PC-9 (cell line): ENCODE measurements at places on chromosomes 4 and X. TPM values are rescaled to one million over a fixed set of nuclear protein-coding genes. Genes with fewer than 3 reads are reported as not detected.

ZCCHC12 gene
- total RNA-seq, result not detected in 2 replicates

PAGE5 gene
- total RNA-seq, result not detected in 2 replicates

GABRE gene
- total RNA-seq, result 22.1 and 24.5 TPM in 2 replicates

PNMA6F gene
- total RNA-seq, result not detected in 2 replicates

MAB21L2 gene
- total RNA-seq, result not detected in 2 replicates

TSPAN7 gene
- total RNA-seq, result not detected in 2 replicates

F8A3 gene
- total RNA-seq, result 19.0 and 28.3 TPM in 2 replicates

SCD5 gene
- 34.3 and 41.1 TPM in 2 replicates for total RNA-seq

DNA sequence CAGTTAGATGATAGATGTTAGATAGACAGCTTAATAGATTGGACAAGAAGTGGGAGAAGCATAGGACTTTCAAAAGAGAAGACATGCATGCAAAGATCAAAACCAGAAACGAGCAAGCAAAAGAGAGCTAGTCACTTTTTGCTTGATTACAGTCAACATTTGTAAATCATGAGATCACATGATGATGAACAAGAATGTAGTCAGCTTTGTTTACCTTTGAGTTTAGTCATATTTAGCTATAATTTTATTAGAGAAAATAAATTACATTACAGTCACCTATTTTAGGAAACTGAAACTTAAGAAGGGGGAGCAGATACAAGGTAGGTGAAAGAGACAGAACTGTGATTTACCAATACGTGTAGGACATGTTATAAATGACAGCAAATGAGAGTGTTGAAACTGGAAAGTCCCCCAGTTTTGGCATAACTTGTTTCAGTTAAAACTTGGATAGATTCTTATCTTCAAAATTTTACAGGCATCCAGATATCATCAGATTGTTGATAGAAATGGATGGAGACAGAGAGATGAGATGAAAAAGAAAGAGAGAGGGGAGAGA lies 1083.1 kb upstream of the PCDH10 start:
- DNase-seq, result no peak

- DNase-seq, result no peak
Measured at GRCh38 chr4:2827874-2828751, 15.5 kb upstream of the ADD1 start.

DNA sequence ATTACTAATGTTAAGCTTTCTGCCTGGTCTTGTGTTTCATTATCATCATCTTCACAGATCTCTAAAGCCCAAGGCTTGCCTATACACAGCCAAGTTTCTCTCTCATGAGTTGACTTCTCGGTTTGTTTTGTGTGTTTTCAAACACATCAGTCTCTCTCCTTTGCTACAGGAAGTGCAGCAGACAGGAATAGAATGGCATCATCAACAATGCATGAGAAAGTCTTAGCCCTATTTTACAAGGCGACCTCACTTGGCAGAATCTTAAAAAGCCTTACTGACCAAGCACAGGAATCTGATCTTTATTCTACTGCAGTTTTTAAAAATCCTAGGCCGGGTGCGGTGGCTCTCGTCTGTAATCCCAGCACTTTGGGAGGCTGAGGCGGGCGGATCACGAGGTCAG lies 36.8 kb downstream of the CC2D2A start:
- DNase-seq, result no peak

GRCh38 chr4:101020956-101021355 lies 326.4 kb downstream of the PPP3CA start:
- DNase-seq, result no peak

DNA sequence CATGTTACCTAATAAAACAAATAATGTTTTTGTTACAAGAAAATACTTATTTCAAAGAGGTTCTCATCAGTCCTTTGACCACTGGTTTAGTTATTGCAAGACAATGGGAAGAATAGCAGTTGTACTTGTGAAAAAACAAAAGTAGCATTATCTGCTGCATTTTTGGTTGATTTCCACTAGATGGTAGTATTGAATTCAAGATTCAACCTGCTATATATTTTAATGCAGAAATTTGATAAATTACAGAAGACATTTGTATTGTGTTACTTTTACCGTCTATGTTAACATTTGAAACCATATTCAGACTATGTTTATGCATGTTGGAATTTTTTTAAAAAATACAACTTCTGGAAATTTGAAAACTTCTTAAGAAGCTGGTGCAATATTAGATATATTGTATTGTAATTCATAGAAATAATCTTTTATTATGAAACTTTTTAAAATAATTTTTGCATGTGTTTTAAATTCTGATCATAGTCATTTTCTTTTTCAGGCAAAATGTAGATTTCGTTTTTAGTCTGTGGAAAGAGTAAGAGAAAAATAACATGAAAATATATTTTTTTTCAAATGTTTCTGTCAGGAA lies 56.4 kb downstream of the SPCS3 start:
- no peak for DNase-seq

GRCh38 chrX:114584375-114584943 lies 573 bp downstream of the HTR2C start:
- DNase-seq, result no peak

- DNase-seq, result no peak
Measured at GRCh38 chr4:136121426-136121825, 1410.9 kb downstream of the PCDH18 start.

DNA sequence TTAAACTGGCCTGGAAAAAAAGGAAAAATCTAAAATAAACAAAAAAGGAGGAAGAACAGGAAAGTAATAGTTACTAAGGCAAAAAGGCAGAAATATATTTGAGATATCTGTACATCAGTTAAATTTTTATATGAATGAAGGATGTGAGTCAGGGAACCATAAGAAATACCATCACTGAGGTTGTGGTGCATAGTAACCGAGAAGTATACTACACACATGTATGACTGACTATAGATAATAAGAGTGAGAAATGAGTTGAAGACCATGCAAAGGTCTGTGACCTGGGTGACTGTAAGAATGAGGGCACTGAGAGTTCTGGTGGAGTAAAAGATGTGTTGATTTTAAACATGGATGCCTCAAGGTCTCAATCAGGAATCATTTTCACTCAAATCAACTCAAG lies 220.6 kb upstream of the FAM241A start:
- DNase-seq, result no peak

DNA sequence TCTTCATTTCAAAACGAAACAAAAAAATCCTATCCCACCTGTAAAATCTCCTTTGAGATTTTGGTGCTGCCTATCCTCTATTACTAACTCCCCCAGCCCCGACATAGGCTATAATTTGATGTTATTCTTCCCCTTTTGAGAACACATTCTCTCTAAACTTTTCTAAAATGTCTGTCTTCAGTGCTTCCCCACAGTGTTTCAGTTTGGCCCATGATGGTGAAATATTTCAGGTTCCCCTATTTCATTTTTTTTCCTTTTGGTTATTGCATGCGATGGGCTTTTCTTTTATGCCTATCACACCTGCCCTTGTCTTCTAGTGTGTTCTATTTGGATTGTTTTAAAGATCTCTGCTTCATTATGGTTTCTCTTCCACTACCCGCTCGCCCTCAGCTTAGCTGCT lies 14.7 kb downstream of the BCORL1 start:
- no peak for DNase-seq

DNA sequence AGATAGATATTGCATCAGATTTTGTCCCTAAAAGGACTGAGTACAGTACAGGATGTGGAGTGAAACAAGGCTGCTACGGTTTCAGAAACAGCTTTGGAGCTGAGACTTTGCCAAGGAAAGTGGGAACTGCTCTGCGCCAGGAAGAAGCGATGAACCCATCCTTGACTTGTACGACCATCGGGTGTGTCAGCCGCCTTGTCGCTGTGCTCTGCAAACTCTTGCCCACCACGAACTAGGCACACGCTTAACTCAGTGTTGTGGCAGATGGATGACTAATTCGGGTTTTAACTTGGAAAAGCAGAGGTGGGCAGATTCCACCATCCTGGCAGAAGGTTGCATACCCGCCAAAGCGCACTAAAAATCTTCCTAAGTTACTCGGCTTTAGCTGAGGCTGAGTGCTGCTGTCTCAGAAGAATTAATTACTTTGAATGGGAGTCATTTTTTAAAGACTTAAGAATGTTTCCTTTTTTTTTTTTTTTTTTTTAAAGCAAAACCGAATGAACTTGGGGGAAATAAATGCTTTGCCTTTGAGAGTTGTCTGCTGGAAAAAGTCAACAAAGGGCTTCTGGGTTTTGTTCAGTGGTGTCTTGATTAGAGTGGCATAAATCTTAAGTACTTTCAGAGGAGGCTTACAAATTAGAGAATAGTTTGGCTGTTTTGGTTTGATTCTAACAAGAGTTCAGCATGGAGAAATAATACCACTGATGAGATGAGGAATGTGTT lies 69.5 kb downstream of the SHROOM2 start:
- DNase-seq, result no peak

DNA sequence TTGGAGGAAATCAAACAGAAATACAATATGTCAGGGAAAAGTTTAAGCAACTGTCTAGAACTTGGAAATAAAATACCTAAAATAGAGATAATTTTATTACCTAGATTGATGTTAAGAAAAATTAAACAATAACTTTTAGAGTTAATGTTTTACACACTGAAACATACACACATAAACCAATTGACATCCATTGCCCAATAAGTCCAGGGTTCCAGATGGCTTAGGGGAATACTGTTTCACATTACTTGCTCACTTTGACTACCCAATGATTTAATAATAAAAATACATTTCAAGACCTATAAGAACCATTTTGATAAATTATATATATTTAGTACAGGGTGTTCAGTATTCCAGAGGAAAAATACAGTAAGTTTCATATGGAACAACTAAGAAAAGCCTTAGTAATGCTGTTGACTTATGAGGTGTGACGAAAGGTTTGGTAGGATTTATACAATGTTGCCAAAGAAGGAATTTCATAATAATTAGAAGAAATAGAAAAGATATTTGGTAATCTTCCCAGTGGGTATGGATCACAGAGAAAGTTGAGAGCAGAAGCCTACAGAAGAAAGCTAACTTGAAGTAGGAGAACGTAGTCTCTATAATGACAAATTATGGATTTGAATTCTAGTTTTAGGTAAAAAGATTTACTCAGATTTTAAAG lies 23.0 kb upstream of the UGT2B4 start:
- no peak for DNase-seq

DNA sequence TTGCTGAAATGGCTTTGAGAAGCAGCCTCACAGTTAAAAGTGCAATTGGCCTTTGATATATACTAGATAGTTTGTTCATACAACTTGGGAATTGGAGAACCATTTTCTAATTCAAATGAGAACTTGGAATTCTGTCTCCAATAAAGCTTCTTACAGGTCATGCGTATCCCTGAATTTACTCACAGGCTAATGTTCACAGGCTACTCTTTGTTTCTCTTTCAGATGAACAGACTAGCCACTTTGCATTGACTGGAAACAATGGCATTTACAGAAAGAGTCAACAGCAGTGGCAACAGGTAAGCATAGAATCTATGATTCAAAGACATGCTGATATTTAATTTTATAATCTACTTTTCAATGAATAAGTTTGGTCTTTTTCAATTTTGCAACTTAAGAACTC lies 13.5 kb downstream of the AFF1 start:
- DNase-seq, result no peak

GRCh38 chrX:68684291-68684918 lies 36.9 kb downstream of the STARD8 start:
- no peak for DNase-seq

- DNase-seq, result no peak
Measured at GRCh38 chr4:81256059-81256970, 41.3 kb upstream of the PRKG2 start.

- peak; percentile 51 for DNase-seq
Measured at GRCh38 chr4:21765810-21766407, 182.7 kb downstream of the KCNIP4 start.

GRCh38 chr4:81454499-81454898 lies 17.2 kb downstream of the RASGEF1B start:
- peak; percentile 7 for DNase-seq

DNA sequence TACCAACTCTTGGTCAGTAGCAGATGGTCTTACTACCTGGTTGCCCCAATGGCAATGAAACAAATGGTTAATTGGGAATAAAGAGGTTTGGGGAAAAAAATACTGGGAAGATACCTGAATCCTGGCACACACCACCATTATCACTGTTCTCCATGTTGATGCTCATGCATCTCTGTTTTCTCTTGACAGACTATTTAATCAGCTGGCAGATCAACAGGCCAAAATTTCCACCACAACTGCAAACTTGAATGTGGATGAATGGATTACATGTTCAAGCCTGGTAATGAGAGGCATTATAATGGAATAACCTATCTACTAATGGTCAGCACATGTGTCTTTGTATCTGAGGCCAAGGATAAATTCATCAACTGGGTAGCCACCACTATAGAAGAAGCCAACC lies 45.7 kb downstream of the ZNF721 start:
- no peak for DNase-seq

GRCh38 chr4:157978680-157979361 lies 194.0 kb downstream of the GASK1B start:
- peak; percentile 22 for DNase-seq

DNA sequence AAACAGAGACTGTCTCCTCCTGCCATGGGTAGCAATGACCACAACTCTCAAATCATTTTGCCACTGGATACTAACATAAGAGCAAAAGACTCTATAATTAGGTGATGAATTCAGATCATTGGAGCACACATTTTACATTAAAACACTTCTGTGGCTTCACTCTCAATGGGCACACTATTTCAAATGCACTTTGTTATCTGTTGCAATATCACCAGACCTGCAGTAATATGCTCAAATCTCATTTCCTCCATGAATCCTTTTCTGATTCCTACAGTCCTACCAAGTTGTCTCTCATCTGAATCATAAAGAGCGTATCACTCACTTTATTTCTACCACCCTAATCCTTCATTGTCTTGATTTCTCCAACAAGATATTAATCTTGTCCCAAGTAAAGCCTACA lies 302.8 kb downstream of the KCNIP4 start:
- no peak for DNase-seq

GRCh38 chr4:13329963-13330362 lies 154.2 kb downstream of the RAB28 start:
- DNase-seq, result no peak

DNA sequence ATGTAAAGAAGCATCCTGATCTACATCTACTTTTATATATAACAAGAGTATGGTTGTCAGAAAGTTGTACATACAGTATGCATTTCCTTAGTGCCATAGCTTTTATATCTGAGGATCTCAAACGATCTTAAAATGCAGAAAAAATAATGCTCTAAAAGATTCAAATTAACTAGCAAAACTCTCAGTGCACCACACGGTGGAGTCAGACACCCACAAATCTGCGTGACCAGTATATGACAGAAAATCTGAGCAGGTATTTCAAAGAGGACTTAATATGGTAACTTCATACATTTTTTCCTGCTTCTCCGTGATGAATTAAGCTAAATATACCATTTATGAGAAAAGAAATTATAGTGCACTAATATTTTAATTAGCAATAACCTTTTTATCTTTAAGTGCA lies 803.0 kb downstream of the DMD start:
- DNase-seq, result peak; percentile 0

- DNase-seq, result no peak
Measured at GRCh38 chrX:154460326-154460725, 2.2 kb downstream of the PLXNA3 start.

DNA sequence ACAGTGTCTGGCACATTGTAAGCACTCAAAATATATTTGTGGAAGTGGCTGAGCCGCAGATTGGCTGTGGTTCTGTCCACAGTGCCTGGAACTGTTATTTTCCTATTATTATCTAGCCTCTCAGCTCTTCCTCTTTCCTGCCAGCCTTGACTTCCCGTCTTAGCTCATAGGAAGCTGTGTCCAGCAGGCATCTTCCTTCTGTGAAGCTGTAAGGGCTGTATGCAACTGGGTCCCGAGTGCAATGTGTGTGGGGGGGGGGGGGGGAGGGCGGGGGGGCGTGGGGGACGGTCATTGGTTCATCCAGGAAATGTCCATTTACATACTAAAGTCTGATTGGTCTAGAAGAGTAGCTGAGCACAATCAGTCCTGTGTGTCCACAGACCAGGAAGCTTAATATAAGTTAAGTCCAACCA lies 210.7 kb downstream of the PDGFRA start:
- no peak for DNase-seq
